ENCODE measurements at places on chromosomes 4 and X.

DNA sequence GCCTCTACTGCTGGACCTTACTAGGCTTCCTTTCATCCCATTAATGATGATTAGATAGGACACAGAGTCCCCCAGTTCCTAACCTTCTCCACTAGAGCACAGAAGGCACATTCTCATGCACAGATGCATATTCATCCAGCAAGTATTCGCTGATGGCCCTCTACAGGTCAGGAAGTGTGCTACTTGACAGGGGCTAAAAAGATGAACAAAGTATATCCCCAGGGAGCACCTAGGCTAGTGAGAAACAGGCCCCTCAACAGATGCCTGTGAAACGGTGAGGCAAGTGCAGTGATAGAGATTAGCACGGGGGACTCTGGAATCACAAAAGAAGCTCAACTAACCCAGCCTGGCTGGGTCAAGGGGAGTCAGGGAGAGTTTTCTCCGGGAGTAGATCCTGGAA lies 95.8 kb downstream of the MGST2 start:
- DNase-seq: no peak

- DNase-seq: no peak
These were observed 71.4 kb upstream of the HHIP start for GRCh38 chr4:144574509-144574908.

DNA sequence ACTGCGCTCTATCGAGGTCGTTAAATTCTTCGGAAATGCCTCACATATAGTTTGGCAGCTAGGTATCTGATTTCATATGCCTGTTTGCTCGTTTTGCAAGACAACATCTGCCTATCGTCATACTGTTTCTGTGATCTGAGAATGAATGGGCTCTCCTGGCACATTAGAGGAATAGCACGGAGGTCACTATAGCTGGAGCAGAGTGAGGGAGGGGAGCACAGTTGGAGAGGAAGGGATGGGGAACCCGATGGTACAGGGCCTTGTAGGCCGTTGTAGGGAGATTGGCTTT lies 552 bp downstream of the IKBKG start:
- no peak for DNase-seq

GRCh38 chr4:39026096-39026495 lies 6.1 kb downstream of the TMEM156 start:
- DNase-seq: no peak

GRCh38 chrX:24463077-24463476 lies 2.0 kb upstream of the PDK3 start:
- DNase-seq: no peak
